Posterior vena cava (tissue), 2 donors: ENCODE measurements at places on chromosomes 13 and 19. TPM values are rescaled to one million over a fixed set of nuclear protein-coding genes. Genes with fewer than 3 reads are reported as not detected.

DNA sequence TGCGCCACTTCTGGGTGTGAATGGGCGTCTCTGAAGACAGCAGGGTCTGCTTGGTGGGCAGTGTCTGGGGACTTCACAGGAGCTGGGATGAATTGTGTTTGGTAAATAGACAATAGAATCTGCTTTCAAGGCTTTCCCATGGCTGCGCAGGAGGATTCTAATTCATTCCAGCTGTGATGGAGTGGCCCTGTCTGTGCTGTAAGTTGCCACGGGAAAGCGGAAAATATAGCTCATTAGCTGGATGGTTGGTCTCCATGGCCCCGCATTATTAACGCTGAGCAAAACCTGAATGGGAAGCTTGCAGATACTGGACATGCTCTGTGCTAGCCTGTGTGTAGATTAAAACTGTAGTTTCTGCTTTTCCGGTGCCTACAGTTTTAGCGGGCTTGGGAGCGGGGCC lies 15.6 kb upstream of the C1QTNF9 start:
- DNase-seq, result no peak

DNA sequence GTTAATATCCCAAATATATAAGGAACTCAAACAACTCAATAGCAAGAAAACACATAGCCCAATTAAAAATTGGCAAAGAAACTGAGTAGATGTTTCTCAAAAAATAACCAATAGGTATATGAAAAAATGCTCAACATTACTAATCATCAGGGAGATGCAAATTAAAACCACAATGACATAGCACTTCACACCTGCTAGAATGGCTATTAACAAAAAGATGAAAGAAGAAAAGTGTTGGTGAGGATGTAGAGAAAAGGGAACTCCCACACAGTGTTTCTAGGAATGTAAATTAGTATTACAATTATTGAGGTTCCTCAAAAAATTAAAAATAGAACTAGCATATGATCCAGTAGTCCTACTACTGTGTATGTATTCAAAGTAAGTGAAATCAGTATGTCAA lies 1212.8 kb downstream of the DIAPH3 start:
- no peak for DNase-seq

DNA sequence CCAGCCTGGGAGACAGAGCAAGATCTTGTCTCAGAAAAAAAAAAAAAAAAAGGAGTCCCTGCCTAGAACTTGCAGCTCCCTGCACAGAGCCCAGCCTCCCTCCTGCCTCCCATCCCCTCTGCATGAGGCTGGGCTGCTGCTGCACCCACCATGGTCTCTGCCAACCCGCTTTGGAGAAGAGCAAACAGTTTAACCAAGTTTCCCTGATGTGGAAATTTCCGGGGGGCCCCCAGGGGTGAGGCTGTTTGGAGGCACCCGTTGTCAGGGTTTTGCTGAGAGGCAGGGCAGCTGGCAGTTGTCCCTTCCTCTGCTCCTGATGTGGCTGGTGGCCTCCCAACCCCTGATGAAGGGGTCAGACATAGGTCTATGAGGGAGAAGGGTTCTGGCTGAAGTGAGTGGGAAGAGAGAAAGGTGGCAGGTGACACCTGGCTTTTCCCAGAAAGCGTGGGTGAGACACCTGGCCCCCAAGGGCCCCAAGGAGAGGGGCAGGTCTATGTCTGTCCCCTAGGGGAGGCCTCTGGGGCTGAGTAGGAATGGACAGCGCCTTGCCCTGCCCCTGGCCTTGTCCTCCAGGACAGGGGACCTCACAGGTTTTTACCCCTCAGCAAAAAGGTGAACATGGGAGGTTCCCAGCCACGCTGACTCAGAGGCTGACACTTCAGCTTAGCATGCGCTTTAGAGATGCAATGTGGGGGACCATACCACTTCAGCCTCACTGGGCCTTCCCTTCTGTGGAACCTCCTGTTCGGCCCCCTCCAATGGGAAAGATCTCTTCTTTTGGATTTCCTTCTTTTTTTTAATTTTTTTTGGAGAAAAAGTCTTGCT lies 5.5 kb downstream of the LRP3 start:
- no peak for DNase-seq

DNA sequence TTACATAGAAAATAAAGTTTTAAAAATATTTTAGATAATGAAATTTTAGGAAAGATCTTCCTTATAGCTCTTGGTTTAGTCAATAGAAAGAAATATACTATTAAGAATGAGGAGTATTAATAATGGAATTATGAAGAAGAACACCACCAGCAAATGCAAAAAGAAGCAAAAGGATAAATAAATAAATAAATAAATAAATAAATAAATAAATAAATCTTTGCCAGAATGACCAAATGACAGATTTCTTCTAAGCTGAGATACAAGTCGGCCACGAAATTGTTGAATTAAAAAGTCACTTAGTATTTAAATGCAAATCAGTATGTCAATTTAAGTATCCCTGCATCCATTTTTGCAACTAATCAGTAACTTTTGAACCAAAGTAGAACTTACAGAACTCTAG lies 95.9 kb downstream of the DACH1 start:
- no peak for DNase-seq

GRCh38 chr13:110387451-110388107 lies 80.5 kb downstream of the COL4A2 start:
- DNase-seq, result peak; percentile 79

The CNMD gene
- not detected for total RNA-seq

- peak; percentile 89 for DNase-seq
Measured at GRCh38 chr13:40271931-40272775, 394.3 kb downstream of the FOXO1 start.

- DNase-seq, result no peak
Measured at GRCh38 chr19:18468517-18468916, 30.6 kb upstream of the ISYNA1 start.

DNA sequence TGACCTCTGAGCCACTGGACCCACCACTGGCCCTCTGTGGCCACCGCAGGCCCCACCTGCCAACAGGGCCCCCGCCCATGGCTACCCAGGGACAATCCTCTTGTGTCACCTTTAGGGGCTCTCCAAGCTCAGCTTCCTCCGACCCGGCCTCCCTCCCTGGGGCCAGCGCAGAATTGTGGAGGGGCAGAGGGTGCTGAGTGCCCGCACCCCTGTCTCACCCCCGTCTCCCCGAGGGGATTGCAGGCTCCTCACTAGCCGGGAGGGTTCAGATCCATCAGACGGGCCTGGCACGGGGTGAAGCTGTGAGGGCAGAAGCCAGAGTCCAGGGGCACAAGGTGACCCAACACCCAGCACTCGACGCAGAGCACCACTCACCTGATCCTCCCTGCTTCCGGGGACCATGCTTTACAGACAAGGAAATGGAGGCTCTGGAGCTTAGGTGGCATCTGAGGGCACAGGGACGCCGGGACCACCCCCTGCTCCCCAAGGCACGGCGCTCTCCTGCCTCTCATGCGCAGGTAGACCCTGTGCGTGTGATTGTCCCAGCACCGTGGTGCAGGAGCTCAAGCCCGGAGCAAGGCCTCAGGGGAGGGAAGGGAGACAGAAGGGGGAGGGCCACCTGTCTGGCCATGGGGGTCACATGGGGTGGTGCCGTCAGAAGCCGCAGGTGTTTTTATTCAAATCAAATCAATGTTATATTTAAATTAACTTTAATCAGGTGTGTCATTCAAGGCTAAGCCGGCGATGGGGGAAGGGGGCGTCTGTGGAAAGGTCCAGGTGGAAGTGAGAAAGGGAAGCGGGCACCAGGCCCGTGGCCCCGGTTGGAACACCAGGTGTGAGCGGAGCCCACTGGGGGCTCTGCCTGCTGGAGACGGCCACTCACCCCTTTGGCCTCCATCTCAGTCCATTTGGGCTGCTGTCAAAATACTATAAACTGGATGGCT lies 21.6 kb upstream of the SPACA7 start:
- DNase-seq, result peak; percentile 70

DNA sequence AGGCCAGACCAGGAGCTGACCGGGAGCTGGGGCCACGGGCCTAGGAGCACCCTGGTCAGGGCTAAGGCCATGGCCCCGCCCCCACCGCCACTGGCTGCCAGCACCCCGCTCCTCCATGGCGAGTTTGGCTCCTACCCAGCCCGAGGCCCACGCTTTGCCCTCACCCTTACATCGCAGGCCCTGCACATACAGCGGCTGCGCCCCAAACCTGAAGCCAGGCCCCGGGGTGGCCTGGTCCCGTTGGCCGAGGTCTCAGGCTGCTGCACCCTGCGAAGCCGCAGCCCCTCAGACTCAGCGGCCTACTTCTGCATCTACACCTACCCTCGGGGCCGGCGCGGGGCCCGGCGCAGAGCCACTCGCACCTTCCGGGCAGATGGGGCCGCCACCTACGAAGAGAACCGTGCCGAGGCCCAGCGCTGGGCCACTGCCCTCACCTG lies 6.6 kb downstream of the SPHK2 start:
- peak; percentile 80 for DNase-seq
